ENCODE measurements at places on chromosomes 11 and 22.

DNA sequence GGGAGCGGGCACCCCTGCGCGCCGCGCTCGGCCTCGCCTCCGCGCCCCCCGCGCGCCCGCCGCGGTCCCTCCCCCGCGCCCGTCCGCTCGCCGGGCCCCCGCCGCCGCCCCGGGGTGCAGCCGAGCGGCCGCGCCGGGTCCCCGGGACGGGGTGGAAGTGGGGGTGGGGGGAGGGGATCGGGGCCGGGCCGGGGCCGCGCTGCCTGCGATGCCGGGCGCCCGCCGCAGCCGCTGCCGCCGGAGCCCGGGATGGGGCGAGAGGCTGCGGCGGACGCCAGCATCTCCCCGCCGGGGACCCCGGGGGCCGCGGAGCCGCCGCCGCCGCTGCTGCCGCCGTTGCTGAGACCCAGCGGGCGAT lies 365 bp downstream of the MGAT3 start:
- no peak for DNase-seq

DNA sequence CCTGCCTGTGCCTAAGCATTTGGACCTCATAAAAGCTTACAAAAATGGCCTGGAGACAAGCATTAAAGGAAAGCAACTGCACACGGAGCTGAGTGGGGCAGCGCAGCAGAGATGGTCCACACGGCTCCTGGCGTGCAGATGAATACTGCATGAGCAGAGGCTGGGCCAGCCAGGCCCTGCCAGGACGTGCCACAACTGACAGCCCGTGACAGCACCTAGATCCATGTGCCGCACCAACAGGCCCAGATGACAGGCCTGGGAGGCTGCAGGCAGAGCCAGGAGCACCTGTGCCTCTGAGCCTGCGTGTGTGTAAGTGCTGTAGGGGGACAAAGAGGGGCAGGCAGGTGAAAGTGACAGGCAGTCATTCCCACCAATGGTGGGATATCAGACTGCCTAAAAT lies 33.4 kb downstream of the MICAL3 start:
- DNase-seq = no peak

DNA sequence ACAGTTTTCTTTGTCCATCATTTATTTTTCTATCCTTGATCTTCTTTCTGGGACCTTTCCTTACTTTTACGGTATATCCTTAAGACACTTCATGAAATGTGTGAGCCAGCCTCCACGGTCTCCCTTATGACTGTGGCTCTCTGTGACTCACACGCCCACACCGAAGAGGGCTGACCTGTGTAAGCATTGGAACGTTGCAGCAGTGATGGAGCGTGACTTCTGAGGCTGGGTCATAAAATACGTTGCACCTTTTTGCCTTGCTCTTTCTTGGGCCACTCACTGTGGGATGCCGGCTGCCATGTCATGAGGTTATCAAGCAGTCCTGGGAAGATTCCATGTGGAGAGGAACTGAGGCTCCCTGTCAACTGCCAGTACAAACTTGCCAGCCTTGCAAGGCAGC lies 96.3 kb upstream of the RAB1B start:
- no peak for DNase-seq

DNA sequence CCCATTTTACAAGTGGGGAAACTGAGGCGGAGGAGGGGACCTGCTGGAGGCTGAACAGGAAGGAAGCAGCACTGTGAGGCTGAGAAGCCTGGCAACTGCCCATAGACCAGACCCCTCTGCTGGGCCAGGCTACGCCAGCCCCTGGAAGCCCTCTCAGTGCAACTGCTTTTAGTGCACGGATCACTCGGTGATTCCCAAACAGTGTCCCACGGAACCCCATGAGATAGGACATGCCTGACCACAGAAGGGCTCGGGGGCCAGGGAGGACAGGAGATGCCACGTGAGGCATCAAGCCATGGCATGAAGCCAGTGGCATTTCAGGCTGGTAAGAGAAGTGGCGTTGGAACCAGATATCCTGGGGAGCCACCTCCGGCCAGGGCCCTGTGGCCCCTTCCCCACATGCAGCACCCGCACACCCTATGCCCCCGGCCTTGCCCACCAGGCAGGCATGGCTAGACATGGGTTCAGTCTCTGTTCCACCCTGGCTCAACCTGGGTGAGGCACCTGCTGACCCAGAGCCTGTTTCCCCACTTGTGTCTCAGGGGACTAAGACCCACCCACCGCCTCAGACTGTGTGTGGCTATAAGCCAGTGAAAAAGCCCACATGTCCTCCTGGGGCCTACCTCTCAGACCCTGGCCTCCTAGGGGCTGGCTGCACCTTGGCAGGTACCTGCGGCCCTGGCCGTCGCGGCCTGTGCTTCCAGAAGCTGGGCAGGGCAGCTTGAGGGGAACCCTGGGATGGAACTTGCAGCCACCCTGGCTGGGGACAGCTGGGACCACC lies 84.1 kb downstream of the WNT7B start:
- DNase-seq = no peak

GRCh38 chr22:49827853-49828598 lies at the start of gene BRD1:
TSS of gene BRD1 (minus strand) at chr22:49827873. CDS start at chr22:49824317, 3,556 bp downstream.
- DNase-seq = no peak

DNA sequence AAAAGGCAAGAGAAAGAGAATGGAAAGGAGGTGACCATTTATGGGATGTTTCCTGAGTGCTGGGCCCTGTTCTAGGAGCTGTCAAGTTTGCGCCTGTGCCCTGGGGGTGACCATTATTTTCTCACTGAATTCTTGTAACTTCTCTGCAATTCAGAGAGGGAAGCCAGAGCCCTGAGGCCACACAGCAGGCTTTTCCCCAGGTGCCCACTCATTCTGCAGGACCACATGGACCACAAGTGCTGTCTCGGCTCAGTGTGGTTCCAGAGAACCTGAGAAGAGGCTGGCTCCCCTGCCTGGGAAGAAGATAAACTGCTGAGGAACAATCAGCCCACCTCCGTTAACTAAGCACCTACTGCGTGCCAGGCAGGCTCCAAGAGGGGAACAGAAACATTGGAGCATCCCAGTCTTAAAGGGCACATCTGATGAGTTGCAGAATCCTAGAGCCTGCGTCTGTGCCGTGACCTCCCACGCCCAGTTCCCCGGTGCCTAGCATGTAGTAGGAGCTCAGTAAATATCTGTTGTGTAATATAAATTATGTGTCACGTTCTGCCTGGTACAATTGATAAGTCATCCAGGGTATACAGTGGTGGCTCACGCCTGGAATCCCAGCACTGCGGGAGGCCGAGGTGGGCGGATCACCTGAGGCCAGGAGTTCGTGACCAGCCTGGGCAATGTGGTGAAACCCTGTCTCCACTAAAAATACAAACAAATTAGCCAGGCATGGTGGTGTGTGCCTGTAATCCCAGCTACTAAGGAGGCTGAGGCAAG lies 31.6 kb upstream of the CRYBB3 start:
- no peak for DNase-seq

DNA sequence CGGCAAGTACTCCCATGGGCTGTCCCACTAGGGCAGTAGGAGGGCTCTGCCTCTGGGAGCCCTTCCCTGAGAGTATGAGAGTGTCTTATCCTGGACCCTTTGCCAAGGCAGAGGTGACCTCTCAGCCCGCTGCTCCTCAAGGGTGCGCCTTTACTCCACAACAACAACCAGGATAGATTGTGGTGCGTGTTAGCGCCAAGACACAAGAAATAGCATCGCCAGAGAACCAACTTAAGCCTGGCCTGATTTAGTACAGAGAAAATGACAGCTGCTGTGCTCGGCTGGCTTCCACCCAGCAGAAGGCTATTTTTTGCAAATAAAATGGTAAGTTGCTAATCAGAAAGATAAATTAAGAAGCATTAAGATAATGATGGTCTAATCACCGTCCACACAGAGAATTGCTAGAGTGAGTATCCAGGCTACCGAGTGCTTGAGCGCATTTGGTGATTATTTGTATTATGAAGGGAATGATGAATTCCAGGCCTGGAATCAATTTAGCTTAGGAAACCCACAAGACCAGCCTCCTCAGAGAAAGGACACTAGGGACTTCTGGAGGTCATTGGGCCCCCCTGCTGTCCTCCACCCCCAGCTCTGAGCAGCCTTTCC lies 119.8 kb downstream of the PKNOX2 start:
- no peak for DNase-seq

DNA sequence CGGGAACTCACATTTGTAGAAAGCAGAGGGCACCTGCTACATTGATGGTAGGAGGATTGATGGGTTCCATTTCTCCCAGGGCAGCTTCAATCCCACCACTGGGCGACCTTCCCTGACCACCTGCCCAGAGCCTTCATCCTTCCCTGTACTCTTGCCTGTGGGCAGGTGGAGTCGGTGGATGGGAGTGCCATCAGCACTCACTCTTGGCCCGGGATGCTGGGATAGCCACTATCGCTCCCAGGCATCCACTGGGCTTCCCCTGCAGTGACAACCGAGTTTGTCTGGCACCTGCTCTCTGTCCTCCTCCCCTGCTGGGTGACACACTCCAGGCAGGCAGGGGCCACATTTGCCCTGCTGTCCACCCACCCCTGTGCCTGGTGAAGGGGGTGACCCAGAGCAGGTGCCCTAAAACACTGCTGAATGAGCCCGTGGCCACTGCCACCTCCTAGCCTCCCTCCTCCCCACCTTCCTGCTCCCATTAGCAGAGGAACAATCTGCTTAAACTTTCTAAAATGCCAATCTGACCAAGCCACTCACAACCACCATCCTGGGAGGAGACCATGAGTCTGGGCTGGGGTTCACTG lies 604.7 kb downstream of the TBC1D22A start:
- no peak for DNase-seq

DNA sequence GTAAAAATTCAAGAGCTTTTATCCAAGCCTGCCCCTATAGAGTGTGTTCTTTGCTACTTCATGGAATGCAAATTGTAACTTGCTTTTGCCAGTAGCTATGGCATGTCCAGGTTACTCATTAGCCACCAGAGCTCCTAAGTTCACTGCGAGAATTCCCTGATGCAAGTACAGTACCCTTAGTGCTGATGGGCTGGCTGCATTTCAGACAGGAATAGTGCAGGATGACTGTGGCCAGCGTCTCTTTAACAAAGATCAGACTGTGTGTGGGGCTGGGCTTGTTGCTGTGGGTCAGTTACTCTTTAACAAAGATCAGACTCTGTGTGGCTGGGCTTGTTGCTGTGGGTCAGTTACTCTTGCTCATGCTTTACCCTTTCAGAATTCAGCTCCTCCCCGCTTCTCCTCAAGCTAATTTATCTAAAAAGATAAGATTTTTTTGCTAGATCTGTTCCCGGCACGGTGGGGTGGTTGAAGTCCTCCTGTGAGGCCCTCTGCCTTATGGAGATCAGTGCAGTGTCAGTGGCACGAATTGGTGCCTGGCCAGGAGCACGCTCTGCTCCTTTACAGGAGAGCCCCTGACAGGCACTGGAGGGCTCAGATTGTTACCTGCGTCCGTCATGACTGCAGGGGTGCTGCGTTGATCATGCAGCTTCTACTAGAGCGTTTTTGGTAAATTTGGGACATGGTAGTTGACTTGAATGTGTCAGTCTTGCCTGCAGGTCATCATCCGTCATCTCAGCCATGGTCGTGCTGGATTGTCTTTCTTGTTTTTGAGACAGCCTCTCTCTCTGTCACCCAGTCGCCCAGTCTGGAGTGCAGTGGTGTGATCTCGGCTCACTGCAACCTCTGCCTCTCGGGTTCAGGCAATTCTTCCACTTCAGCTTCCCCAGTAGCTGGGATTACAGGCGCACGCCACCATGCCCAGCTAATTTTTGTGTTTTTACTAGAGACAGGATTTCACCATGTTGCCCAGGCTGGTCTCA lies 27.0 kb downstream of the AP2A2 start:
- DNase-seq = no peak

Data from CMK (cell line).